ENCODE measurements at places on chromosomes 7 and 10.

DNA sequence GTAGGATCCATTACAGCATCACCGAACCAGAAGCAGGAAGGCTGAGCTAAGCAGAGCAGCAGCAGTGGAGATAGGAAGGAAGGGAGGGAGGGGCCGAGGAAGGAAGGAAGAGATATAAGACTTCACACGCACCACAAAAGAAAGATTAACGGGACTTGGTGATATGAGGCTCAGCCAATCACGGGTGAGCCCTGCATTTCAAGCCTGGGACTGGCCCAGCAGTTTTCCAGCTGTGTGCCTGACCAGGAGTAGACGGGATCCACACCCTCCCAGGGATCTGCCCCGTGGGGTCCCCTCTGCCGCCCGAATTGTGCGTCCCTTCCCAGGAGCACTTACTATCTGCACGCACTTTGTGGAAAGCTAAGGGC lies 16.2 kb downstream of the ATG9B start:
- peak; percentile 53 for DNase-seq

GRCh38 chr7:110803602-110804143 lies 287.3 kb upstream of the LRRN3 start:
- no peak for DNase-seq

- DNase-seq: no peak
Observed at GRCh38 chr7:27405780-27406179, 163.2 kb downstream of the EVX1 start.

DNA sequence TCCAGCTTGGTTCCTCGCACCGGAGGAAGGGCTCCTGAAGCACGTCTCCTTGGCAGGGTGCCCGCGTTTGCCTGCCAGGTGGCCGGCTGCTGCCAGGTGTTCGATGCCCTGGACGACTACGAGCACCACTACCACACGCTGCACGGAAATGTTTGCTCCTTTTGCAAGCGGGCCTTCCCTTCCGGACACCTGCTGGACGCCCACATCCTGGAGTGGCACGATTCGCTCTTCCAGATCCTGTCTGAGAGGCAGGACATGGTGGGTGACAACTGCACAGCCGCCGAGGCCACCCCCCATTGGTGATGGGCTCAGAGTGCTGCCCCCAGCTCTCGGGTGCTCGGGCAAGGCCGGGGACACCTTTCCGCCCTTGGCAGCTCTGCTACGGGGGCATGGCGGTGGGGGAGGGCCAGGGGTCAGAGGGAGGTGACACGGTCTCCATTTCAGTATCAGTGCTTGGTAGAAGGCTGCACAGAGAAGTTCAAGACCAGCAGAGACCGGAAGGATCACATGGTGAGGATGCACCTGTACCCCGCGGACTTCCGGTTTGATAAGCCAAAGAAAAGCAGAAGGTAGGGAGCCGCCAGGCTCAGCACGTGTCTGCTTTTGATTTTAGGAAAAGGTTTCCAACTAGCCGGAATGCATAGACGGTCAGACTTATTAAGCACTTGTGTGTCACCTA lies 1.1 kb downstream of the ZNF511 start:
- DNase-seq: no peak

DNA sequence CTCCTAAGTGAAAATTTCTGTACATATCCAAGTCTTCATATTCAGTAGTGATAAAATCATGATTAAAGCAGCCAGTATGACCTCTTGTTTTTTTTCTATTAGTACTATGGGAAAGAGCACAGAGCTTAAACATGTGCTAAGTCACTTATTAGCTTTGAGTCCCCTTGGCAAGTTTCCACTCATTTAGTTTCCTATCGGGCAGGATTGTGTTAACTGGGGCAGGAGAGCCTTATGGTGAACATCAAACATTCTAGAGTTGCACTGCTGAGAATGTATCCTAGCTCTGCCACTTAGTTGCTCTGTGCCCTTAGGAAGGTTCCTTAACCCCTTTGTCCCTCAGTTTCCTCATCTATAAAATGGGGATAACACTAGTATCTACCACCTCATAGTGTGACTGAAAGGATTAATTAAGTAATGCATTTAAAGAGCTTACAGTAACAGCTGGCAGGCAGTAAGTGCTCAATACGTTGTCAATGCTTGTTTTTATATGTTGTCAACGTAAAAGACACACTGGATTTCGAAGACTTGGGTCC lies 117.6 kb downstream of the DOCK4 start:
- DNase-seq: no peak

DNA sequence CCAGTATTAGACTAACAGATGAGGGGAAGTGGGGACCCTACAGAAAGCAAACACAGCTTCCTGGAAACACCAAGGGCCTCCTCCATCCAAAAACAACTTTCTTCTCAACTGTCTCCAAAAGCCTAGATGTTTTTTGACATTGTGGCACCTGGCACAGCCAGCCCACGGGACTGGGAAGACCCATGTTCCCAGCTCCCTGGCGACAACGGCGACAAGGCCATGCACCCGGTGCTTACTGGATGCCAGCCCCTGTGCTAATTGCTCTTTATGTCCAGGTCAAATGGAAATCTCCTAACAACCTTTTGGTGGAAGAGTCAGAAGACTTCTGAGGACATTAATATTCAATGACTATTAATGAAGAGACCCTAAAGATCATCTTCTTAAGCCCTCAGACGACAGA lies 7.1 kb downstream of the FGFR2 start:
- no peak for DNase-seq

GRCh38 chr10:71850021-71850742 lies 869 bp downstream of the PSAP start:
- no peak for DNase-seq

- no peak for DNase-seq
Observed at GRCh38 chr7:157738066-157738460, 401.3 kb downstream of the DNAJB6 start.

- DNase-seq: no peak
Observed at GRCh38 chr10:29120216-29120615, 168.7 kb upstream of the LYZL1 start.
